ENCODE measurements at places on chromosomes 3 and 15. TPM values are rescaled to one million over a fixed set of nuclear protein-coding genes. Genes with fewer than 3 reads are reported as not detected.

GRCh38 chr3:16013568-16013967 lies 160.9 kb upstream of the GALNT15 start:
- no peak for DNase-seq

- no peak for DNase-seq
Measured at GRCh38 chr15:76345880-76346668, 9.5 kb downstream of the ISL2 start.

- DNase-seq = no peak
Measured at GRCh38 chr15:77608774-77609173, 23.9 kb downstream of the LINGO1 start.

DNA sequence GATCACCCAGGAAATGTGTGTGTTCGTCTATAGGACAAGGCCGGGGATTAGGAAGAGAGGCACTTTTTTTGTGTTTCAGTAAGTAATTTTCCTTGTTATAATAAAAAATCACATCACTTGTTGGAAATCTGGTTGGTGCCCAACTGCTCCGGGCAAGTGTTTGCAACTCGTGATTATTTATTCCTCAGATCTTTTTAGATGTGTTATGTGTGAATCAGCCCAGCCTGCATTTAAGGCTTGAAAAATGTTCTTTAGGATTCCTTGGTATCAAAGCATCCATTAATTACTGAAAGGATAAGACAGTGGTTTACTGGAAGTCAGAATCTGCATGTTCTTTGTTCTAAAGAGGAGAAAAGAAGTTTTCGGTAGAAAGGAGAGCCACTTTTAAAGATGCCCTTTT lies 345.6 kb downstream of the FEZF2 start:
- DNase-seq = no peak

DNA sequence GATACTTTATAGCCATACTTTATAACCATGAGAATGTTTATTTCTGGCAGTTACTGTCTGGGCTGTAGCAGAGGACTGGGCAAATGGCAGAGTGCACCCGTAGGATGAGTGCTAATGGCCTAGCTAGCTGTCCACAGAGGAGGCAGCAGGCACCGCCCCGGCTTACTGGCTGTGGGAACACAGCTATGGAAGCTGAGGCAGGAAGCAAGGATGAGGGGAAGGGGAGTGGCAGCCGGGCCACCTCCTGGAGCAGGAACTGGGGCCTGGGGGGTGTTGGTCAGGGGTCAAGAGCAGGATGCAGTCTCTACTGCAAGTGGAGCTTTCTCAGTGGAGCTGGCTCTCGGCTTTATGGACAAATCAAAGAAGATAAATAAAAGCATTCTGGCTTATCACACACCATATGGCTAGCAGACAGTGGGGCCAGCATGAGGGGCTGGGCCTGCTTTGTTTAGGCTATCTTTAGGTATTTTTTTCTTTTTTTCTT lies 316.8 kb upstream of the CTDSPL start:
- DNase-seq = no peak

GRCh38 chr3:13767896-13768295 lies 112.0 kb downstream of the WNT7A start:
- DNase-seq = no peak

Gene KNSTRN
- 13.5 TPM for total RNA-seq

Gene LSAMP
- total RNA-seq = 20.5 TPM

Gene WDR93
- total RNA-seq = 1.7 TPM

DNA sequence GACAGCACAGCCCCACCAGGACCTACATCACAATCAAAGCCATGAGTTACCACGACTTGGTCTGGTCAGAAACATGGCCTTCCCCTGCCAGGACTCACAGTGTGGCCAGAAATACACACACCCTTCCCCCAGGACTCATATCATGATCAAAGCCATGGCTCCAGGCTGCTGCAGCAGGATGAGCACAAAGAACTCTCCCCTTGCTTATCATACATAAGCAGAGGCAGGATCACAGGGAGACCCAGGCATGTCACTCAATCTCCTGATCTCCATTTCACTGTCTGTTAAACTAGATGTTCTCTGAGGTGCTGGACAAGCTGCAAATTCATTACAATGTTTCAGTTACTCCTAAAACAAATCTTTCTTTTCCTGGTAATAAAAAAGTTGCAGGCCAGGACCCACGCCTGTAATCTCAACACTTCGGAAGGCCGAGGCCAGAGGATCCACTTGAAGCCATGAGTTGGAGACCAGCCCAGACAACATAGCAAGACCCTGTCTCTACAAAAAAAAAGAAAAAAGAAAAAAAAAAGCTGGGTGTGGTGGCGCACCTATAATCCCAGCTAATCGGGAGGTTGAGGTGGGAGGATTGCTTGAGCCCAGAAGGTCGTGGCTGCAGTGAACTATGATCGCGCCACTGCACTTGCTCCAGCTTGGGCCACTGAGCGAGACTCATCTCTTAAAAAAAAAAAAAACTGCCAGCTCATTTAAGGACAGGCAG lies 1.2 kb downstream of the PFKFB4 start:
- peak; percentile 54 for DNase-seq

Gene NMNAT3
- total RNA-seq = 15.6 TPM

Gene VEPH1
- total RNA-seq = 11.6 TPM

Gene RPLP1
- total RNA-seq = 61.6 TPM

Gene EBLN2
- 13.2 TPM for total RNA-seq

GRCh38 chr15:40034186-40034946 lies 4.6 kb downstream of the SRP14 start:
- no peak for DNase-seq

GRCh38 chr3:123859177-123859576 lies 25.0 kb downstream of the MYLK start:
- DNase-seq = no peak

DNA sequence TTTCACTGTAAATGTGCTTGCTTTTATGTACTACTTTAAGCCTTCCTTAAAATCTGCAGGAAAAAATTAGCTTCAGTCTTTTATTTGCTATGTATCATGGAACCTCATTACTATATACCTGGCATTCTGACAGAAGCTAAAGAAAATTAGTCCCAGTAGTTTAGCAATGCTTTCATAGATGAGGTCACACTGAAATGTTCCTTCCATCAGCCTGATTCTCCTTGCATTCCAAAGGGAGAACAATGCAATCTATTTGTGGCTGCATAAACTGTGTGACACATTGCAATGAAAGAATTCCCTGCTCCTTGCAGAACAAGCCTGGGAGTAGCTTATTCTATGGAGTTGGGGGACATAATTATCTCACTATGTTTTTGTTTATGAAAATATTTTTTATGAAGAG lies 691.5 kb upstream of the ARPP21 start:
- DNase-seq = peak; percentile 38

DNA sequence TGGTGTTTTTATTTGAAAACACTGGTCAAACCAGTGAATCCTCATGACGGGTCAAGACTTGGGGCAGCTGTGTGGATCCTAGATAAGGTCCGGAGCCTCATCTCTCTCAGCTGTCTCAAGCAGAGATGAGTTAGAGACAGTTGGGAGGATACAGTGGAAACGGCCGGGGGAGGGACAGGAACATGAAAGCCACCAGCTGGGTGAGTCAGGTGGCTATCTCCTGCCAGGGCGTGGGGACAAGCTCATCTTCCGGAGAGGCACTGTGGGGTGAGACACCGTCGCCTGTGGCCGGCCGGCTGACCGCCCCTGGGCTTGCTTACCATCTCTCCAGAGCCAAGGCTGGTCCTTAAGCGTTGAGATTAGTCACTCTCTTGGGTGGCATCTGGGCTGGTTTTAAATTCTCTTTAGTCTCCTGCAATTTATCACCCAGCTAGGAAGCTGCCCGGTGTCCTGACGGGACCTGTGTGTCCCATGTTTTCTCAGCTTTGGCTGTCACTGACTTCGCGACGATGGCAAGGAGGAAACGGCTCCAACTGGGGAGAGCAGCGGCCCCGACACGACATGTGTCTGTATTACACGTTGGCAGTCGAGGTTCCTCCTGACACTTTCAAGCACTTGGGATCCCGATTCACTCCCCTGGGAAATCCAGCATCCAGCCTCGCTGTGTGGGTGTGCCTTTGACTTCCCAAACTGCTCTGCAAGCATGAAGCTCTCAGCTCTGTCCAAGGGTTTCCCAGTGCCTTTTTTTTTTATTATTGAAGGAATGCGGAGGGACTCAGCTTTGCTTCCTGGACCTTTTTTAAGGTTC lies 7.5 kb downstream of the ST8SIA2 start:
- no peak for DNase-seq

- no peak for DNase-seq
Measured at GRCh38 chr3:110519071-110519470, 552.5 kb upstream of the NECTIN3 start.

Gene GAP43
- total RNA-seq = 0.96 TPM

Gene PROK2
- total RNA-seq = not detected

DNA sequence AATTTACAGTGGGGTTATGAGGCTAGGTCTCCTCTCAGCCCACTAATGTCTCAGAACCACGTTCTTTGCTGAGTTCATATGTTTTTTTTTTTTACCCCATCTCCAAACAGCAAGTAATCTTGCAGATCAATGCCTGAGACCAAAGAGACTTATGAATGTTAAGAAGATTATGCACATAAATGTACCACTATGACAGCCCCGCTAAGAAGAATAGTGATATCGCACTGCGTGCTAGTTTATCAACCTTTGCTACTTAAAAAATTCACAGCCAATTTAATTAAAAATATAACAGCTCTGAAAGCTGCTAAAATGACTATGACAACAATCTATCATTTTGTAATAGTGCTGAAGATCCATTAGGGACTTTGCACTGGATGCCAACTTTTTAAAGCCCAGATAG lies 739.0 kb upstream of the CFAP20DC start:
- no peak for DNase-seq

DNA sequence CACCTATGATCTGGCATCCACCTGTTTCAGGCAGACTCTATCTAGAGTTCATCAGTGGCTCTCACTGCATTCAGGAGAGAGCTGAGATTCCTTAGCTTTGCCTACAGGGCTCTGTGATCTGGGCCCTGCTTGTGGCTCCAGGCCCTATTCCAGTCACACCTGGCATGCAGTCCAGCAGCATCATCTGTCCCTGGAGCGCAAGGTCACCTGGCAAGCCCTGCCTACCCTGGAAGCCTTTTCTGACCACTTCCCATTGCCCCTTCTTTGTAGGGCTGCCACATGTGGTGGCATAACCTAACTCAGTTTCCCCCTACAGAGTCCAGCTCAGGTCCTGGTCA lies 115.1 kb upstream of the PLXNA1 start:
- DNase-seq = no peak

GRCh38 chr15:44081026-44082013 lies 113.8 kb downstream of the FRMD5 start:
- no peak for DNase-seq

DNA sequence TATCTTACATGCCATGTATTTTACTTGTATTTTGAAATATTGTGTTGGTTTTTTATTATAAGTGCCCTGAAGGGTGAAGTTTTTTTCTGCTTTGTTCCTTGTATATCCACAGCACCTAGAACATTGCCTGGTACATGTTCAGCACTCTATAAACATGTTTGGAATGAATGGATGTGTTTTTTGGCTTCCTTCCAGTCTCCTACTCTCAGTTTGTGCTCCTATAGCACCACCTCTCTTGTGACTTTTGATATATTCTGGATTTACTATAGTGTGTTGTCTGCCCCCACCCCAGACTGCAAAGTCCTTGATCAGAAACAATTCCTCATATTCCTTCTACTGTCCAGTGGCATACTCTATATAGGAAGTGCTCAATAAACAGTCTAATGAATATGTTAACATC lies 60.6 kb downstream of the PLCL2 start:
- DNase-seq = no peak

GRCh38 chr3:56998076-56998529 lies 62.4 kb upstream of the SPATA12 start:
- no peak for DNase-seq

Gene DAZL
- 2.9 TPM for total RNA-seq

Gene CDCP1
- total RNA-seq = 0.72 TPM

Gene TTBK2
- 13.0 TPM for total RNA-seq

GRCh38 chr3:158789592-158789991 lies 12.3 kb upstream of the MFSD1 start:
- no peak for DNase-seq

DNA sequence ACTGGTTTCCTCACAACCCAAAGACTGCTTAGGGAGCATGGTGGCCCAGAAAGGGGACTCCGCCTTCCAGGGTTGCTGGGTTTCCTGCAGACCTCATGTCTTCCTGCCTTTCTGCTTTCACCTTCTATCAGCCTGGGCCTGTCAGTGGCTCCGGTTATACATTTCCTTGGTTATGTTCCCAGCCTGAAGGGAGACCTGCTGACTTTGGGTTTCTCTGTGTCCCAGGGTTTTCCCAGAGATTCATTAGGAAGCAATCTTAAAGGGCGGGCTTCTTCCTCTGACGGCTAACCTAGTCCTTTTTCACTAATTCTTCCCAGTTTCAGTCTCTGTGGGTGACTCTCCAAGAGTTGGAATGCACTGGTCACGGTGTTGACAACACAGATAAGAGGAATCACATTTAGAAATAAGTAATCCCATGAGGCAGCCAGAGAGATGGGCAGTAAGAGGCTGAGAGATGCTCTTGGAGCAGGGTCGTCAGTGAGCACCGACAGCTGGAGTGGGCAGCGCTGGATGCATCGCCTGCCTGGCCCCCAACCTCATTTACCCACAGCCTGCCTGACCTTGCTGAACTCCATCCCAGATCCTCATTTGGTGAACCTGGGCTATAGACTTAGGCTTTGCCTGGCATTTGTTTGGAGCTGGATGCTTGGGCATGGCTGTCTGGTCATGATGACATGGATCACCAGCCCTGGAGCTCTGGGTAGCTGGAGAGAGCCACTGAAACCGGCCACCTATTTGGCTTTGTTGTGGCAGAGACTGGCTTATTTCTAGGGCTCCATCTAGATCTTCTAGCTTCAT lies 10.0 kb upstream of the EHD4 start:
- no peak for DNase-seq

Gene CPA3
- 12.3 TPM for total RNA-seq

Measured in umbilical cord (tissue), 2 donors.